ENCODE measurements at places on chromosomes 5 and 9. TPM values are rescaled to one million over a fixed set of nuclear protein-coding genes. Genes with fewer than 3 reads are reported as not detected.

CCDC187 gene
- total RNA-seq, result 0.47 TPM

SMARCA2 gene
- 93.6 TPM for total RNA-seq

EGFLAM gene
- total RNA-seq, result 6.8 TPM

DNA sequence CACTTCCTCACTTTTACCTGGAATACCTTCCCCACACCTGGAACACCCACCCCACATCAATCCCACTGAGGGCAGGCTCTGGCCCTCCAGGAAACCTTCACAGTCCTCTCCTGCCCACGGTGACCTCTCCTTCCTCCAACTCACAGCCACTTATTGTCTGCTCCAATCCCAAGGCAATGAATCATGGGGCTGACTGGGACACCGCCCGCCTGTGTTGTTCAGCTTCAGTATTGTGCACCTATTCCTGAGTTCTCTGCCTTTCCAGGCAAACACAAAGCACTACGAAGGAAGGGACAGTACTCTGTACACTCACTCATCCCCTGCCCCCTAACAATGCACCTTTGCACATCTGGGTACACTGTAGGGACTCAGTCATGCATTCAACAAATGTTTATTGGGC, 7.3 kb downstream of the PCDH1 start:
- DNase-seq, result no peak

DNA sequence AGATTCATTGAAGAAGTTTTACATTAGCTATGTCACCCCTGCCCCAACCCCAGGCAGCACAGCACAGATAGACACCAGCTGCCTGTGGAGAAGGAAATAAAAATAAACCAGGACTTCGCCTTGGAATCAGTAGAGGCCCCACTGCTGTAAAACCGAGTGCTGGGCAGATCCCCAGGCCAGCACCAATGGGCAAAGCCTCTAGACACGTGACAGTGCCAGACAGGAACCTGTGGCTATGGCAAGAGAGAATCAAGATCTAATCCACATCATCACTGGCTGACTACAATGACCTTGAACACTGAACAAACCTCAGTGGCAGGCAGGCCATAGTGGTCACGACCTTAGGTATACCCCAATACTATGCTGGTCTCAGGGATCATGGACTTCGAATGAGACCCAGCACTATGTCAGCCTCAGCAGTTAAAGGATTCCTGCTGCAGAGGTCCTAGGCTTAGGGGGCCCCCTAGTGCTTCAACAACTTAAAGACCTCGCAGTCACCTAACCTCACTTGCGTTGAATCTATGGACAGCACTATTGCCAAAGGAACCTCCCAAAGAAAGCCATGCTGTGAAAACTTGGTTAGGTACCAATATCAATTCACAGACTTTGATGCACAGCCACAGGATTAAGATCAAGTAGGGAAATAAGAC, 2118.6 kb upstream of the C9orf72 start:
- DNase-seq, result no peak

DNA sequence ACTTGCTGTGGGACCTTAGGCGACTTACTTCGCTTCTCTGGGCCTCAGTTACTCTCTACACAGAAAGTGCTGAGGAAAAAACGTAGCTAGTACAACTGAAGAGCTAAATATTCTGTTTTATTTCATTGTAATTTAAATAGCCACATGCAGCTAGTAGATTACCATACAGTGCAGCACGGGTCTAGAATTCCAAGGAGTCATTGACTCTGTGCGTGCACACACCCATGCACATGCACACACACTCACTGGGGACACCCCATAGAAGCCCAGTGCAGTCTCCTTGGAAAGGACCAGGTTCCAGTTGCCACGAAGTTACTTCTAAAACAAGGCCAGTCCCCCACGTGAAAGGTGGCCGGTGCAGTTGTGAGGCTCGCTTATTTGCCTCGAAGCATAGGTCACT, 17.0 kb downstream of the URM1 start:
- DNase-seq, result no peak

GRCh38 chr5:168879929-168880328, 300.8 kb upstream of the PANK3 start:
- DNase-seq, result no peak

GRCh38 chr5:139684881-139685749, 37.0 kb downstream of the CXXC5 start:
- DNase-seq, result no peak

DNA sequence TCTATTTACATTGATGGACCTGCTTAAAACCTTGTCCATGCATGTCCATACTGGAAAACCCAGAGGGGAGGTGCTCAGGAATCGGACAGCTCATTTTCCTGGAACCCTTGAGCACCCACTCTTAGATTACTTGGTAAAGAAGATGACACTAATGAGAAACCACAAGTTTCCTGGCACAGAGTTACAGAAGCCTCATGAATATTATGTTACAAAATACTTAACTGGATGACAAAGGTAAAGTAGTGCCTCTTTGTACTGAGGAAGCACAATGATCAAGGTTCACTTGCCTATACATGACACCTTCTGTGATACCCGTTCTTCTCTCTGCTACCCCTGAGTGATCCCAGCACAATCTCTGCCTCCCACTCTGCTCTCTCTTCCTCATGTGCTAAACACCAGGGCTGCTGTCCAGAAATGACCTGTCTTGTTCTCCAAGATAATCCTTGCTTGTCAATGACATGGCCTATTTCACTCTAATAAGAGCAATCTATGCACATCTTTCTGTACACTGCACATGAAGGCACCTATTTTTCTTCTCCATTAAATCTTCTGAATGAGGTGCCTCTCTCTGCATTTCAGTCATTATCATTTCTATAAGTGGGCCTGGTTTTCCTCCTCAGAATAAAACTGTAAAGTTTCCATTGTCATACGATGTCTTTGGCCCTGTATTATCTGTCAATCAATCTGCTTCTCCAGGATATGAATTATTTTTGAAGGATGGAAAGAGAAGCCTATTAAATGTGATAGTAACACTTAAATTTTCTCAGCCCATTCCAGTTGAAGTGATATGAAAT, 684.0 kb upstream of the ACO1 start:
- no peak for DNase-seq

- no peak for DNase-seq
Measured at GRCh38 chr5:98810206-98810605, 36.7 kb downstream of the RGMB start.

DNA sequence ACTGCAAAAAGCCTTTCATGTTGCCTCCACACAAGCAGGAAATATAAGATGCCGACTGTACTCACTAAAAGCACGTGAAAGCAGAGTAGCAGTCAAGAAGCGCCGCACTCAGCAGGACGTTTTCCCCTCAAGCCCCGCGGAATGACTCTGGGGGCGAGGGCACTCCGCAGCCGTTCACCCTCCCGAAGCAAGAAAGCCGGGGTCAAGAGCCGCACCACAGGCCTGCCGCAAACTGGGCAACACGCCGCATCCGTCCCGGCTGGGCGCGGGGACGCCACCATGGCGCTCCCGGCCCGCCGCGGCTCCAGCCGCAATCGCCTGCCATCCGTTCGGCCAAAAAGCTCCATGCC, 364 bp downstream of the RPS6 start:
- DNase-seq, result peak; percentile 23

- no peak for DNase-seq
Measured at GRCh38 chr5:167602067-167602466, 689.4 kb upstream of the WWC1 start.

GRCh38 chr5:181153814-181154213, 6.4 kb downstream of the OR2V2 start:
- DNase-seq, result no peak

GRCh38 chr9:78519786-78520185, 222.9 kb downstream of the PSAT1 start:
- no peak for DNase-seq

DNA sequence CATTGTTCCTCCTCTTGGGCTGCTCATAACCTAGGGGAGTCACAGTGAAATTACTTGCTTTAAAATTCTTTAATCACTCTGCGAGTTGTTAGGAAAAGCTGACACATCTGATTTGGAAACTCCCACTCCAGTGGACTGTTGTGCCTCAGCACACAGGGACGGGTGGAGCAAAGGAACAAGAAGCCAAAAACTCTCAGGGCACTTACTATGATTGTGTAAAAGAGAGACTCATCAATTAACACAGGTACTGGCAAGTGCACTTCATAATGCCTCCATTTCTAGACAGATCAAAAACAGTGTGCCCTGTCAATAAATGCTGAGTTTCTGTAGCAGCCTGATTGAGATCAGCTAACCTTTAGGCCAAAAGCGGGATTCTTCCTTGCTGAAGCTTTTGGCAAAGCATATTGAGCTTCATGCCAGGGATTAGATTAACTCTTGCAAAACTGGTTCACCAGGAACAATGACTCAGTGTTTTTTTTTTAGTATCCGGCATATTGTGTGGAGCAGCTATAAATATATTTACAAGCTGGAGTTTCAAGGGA, 55.9 kb downstream of the TMC1 start:
- DNase-seq, result no peak

GRCh38 chr5:170104710-170105109, 987 bp upstream of the FOXI1 start:
- DNase-seq, result no peak

GRCh38 chr5:161094411-161094810, 242.4 kb upstream of the ATP10B start:
- no peak for DNase-seq
